ENCODE measurements at places on chromosomes 11 and 22. TPM values are rescaled to one million over a fixed set of nuclear protein-coding genes. Genes with fewer than 3 reads are reported as not detected.

Gene PIH1D2
- 0.40 TPM for total RNA-seq

- DNase-seq: no peak
Observed at GRCh38 chr22:48476577-48476976, 1351.1 kb downstream of the BRD1 start.

Gene SCGB2A2
- not detected for total RNA-seq

DNA sequence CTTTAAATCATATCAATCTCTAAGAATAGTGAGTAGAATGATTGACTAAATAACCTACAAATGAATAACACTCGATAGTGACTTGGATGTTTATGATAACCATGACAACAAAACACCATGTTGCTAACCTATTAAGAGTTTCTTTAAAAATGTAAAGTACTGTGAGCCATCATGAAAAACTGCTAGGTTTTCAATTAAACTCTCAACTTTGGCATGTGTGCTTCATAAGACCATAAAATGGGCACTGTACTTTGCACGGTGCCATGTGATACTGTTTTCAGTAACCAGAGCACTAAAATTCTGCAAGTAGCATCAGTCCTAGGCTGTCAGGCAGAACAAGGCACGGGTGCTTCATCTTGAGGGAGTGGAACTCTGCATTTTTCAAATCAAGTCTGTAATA, 96.2 kb upstream of the TRIM77 start:
- DNase-seq: no peak

- DNase-seq: no peak
Observed at GRCh38 chr11:101705972-101706371, 122.2 kb upstream of the TRPC6 start.
